Karpas-422 (cell line): ENCODE measurements at places on chromosomes 5 and 9. TPM values are rescaled to one million over a fixed set of nuclear protein-coding genes. Genes with fewer than 3 reads are reported as not detected.

Gene DOLPP1
- 6.7 and 9.1 TPM in 2 replicates for total RNA-seq

Gene ST8SIA4
- 17.1 and 20.4 TPM in 2 replicates for total RNA-seq

Gene IL12B
- not detected in 2 replicates for total RNA-seq

Gene ZNF483
- total RNA-seq = 0.04 and 0.19 TPM in 2 replicates

Gene LEAP2
- total RNA-seq = 3.1 and 6.6 TPM in 2 replicates

Gene TMEM215
- not detected in 2 replicates for total RNA-seq

Gene NINJ1
- total RNA-seq = 10.3 and 10.4 TPM in 2 replicates

Gene DRD1
- not detected in 2 replicates for total RNA-seq

Gene DNM1
- total RNA-seq = 0.65 and 5.0 TPM in 2 replicates

Gene GLRA1
- not detected in 2 replicates for total RNA-seq

Gene SLC25A2
- total RNA-seq = 0.65 and 0.82 TPM in 2 replicates

Gene ITGA2
- total RNA-seq = not detected in 2 replicates

Gene SPATA31C2
- not detected in 2 replicates for total RNA-seq

Gene LRRC70
- total RNA-seq = 2.7 and 6.5 TPM in 2 replicates

Gene DPYSL3
- not detected in 2 replicates for total RNA-seq

Gene SAXO1
- not detected in 2 replicates for total RNA-seq

Gene GM2A
- total RNA-seq = 132 and 133 TPM in 2 replicates

Gene TNC
- total RNA-seq = 0.36 and 0.60 TPM in 2 replicates

Gene ENTREP1
- not detected in 2 replicates for total RNA-seq

Gene ADAMTSL2
- not detected in 2 replicates for total RNA-seq

Gene PLEKHG4B
- not detected in 2 replicates for total RNA-seq

Gene TESK1
- total RNA-seq = 20.2 and 30.6 TPM in 2 replicates

Gene PCDHGA11
- total RNA-seq = 9.3 and 10.4 TPM in 2 replicates

Gene LCN1
- total RNA-seq = not detected in 2 replicates

Gene CENPK
- 31.5 and 86.4 TPM in 2 replicates for total RNA-seq

Gene PCDHA1
- not detected in 2 replicates for total RNA-seq

Gene TSLP
- total RNA-seq = not detected in 2 replicates

Gene FBP1
- total RNA-seq = not detected in 2 replicates

Gene KIF27
- total RNA-seq = 6.5 and 7.6 TPM in 2 replicates

Gene GABRA1
- total RNA-seq = not detected in 2 replicates

Gene LPAR1
- not detected in 2 replicates for total RNA-seq

Gene PCDHA5
- not detected in 2 replicates for total RNA-seq

Gene SPEF2
- not detected in 2 replicates for total RNA-seq

Gene PDE6A
- total RNA-seq = not detected in 2 replicates

Gene THBS4
- 2.0 and 3.9 TPM in 2 replicates for total RNA-seq

Gene FOXD1
- 0.54 and 0.97 TPM in 2 replicates for total RNA-seq

Gene C8G
- not detected in 2 replicates for total RNA-seq

Gene CCL21
- total RNA-seq = not detected in 2 replicates

Gene STPG3
- 0.61 and 0.86 TPM in 2 replicates for total RNA-seq

Gene MARVELD2
- 0.11 and 0.48 TPM in 2 replicates for total RNA-seq

Gene PIP5K1B
- total RNA-seq = not detected in 2 replicates

Gene PTPRD
- 0.32 and 0.63 TPM in 2 replicates for total RNA-seq

Gene ZNF883
- total RNA-seq = not detected in 2 replicates

Gene PCDHA9
- not detected in 2 replicates for total RNA-seq

Gene UTP15
- 21.0 and 42.9 TPM in 2 replicates for total RNA-seq

Gene CCDC107
- 13.2 and 24.0 TPM in 2 replicates for total RNA-seq

Gene FOXI1
- total RNA-seq = 0.07 TPM in 1 of 2 replicates, not detected in the other

Gene COX7C
- 342 and 598 TPM in 2 replicates for total RNA-seq

Gene GNA14
- not detected in 2 replicates for total RNA-seq
